ENCODE measurements at places on chromosomes 12 and 14. TPM values are rescaled to one million over a fixed set of nuclear protein-coding genes. Genes with fewer than 3 reads are reported as not detected.

The COX8C gene
- total RNA-seq = not detected

- peaks cover under 1% of the 10 kb centered on the region for H3K36me3 ChIP-seq
- peaks cover 47% of the 10 kb centered on the region for H3K4me1 ChIP-seq
- no peak overlapping the region for H3K27ac ChIP-seq
- no peak overlapping the region for H3K4me3 ChIP-seq
Measured at GRCh38 chr12:47816403-47817271, 3.1 kb downstream of the HDAC7 start.

- no peak overlapping the region for H3K27ac ChIP-seq
- H3K4me3 ChIP-seq = no peak overlapping the region
- DNase-seq = no peak
- H3K36me3 ChIP-seq = no peaks in the 10 kb centered on the region
Measured at GRCh38 chr12:116402163-116402939, 124.9 kb upstream of the MED13L start.

GRCh38 chr12:54222609-54223008 is 33.8 kb upstream of the SMUG1 start:
- H3K4me3 ChIP-seq = no peak overlapping the region
- no peak for DNase-seq
- peaks cover 5% of the 10 kb centered on the region for H3K4me1 ChIP-seq
- H3K27ac ChIP-seq = no peak overlapping the region
- H3K27me3 ChIP-seq = no peaks in the 10 kb centered on the region

DNA sequence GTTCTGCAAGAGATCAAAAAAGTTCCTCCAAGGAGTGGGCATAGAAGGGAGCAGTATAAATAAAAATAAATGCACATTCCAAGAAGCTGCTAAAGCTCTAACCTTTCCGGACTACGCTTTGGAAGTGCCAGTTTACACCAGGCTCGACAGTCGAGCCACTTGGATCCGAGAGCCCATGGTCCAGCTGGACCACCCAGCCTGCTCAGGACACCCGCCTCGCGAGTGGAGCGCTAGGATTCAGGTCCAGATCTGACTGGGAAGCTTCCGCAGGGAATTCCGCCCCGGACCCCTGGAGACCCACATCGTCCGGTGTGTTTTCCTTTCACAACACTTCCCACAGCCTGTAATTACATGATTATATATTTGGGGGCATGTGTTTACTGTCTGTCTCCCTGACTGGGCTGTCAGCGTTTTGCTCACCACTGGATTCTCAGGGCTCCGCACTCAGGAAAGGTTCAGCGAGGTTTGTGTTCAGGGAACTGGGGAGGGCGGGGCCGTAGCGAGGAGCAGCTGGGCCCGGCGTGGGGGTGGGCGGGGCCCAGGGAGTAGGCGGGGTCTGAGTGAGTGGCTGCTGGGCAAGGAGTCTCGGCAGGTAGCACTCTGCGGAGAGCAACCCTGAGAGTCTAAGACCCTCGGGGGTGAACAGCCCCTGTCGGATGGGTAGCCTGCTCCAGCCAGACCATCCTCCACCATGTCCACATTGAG is 52.3 kb upstream of the TMEM263 start:
- peak overlapping the region; percentile 57 for H3K4me3 ChIP-seq
- no peaks in the 10 kb centered on the region for H3K4me1 ChIP-seq
- no peaks in the 10 kb centered on the region for H3K27me3 ChIP-seq
- no peak overlapping the region for H3K27ac ChIP-seq

DNA sequence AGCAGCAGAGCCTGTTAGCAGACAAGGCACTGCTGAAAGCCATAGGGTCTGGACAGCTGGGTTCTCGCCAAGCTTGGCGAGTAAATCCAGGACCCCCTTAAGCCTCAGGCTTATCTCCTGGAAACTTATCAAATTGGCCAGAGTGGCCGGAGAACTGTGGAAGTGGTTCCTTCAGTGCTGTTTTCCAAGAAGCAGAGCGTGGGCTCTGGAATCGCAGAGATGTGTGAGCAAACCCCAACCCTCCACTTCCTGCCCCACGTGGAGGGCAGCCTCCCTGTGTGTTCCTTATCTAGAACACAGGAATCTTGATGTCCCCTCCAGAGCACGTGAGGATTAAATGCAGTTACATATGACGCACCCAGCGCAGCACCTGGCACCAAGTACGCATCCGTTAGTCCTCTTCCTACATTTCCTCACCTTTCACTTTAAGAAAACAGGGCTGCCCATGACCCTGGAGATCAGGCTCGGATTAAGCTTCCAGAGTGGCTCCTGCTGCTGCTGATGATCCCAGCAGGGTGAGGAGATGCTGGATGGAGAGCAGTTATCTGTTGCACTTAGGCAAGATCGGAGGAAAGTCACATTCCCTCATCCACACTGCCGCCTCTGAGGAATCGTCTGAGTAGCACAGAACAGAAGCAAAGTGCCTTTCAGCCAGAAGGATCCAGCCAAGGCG is 35.0 kb downstream of the MMAB start:
- DNase-seq = no peak
- no peaks in the 10 kb centered on the region for H3K36me3 ChIP-seq
- no peaks in the 10 kb centered on the region for H3K27me3 ChIP-seq
- no peak overlapping the region for H3K27ac ChIP-seq
- peaks cover 22% of the 10 kb centered on the region for H3K4me1 ChIP-seq

DNA sequence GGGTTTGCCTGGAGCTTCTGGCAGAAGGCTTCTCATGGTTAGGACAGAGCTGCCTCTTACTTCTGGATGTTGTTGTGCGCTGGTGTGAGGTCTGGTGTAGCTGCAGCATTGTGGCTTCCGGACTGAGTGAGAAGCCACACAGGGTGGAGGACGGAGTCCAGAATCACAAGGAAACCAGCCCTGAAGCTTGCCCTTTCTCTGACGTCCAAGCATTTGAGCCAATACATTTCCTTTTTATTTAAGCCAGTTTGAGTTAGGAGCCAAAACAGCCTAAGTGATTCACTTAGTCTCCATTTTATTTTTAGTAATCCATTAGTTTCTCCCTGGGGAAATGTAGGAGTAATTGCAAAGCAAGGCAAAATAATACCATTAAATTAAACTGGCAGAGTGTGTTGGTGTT is 402.4 kb upstream of the RGS6 start:
- no peaks in the 10 kb centered on the region for H3K4me1 ChIP-seq
- no peak overlapping the region for H3K27ac ChIP-seq
- H3K4me3 ChIP-seq = no peak overlapping the region
- no peak for DNase-seq
- 0 out of 2 replicates have a peak, but pooled peaks cover 2% of the 10 kb centered on the region for H3K36me3 ChIP-seq

DNA sequence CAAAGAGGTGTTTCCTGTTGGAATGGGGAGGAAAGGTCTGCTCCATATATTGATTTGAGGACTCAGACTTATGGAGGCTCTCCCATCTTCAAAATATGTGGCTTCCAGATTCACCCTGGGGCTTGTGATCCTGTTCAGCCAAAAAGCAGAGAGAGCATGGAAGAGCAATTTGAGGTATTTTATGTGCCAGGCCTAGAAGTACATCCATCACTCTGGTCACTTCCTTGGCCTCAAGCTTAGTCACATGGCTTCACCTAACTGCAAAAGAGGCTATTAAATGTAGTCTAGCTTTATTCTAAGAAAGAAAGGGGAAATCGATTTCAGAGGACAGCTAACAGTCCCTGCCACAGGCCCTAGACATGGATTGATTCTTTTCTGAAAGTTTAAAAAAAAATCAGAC is 86.2 kb downstream of the C12orf50 start:
- H3K27ac ChIP-seq = no peak overlapping the region
- H3K27me3 ChIP-seq = no peaks in the 10 kb centered on the region
- H3K36me3 ChIP-seq = no peaks in the 10 kb centered on the region

GRCh38 chr14:72332046-72332445 is 399.8 kb downstream of the RGS6 start:
- no peak for DNase-seq
- H3K4me3 ChIP-seq = no peak overlapping the region
- no peaks in the 10 kb centered on the region for H3K27me3 ChIP-seq
- no peaks in the 10 kb centered on the region for H3K4me1 ChIP-seq
- no peak overlapping the region for H3K27ac ChIP-seq

Data from SJCRH30 (cell line).